MG63 (cell line): ENCODE measurements at places on chromosomes 7 and 10. TPM values are rescaled to one million over a fixed set of nuclear protein-coding genes. Genes with fewer than 3 reads are reported as not detected.

DNA sequence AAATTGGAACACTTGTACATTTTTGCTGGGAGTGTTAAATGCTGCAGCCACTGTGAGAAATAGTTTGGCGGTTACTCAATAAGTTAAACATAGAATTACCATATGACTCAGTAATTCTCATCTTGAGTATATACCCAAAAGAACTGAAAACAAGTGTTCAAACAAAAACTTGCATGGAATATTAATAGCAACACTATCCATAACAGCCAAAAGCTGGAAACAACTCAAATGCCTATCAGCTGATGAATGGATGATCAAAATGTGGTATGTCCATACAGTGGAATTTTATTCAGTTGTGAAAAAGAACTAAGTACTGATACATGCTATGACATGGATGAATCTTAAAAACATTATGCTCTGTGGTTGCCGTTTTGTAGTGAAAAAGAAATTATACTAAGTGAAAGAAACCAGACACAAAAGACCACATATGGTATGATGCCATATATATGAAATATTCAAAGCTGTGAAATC lies 63.0 kb upstream of the SP4 start:
- DNase-seq = no peak

- DNase-seq = no peak
Observed at GRCh38 chr10:86292462-86293395, 73.9 kb downstream of the GRID1 start.

DNA sequence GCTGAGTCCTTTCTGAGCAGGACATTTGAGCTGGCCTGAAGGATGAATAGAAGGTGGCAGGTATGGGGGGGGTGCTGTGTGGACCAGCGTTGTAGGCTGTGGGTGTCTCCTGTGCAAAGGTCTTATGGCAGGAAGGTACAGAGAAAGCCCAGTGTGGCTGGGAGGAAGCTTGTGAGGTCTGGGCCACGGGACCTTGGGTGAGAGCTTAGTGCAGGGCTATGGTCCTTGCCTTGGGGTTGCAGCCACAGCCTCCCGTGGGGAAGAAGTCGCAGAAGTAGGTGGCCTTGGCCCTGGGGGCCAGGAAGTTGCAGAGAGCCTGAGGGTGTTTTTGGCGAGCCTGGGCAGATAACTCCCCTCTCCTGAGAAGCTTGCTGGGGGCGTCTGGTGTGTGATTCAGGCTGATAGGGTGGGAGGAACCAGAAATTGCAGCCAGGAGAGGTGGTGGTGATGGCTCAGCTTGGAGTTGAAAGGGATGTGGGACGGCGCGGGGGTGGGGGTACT lies 172.0 kb upstream of the TNRC18 start:
- peak; percentile 79 for DNase-seq

DNA sequence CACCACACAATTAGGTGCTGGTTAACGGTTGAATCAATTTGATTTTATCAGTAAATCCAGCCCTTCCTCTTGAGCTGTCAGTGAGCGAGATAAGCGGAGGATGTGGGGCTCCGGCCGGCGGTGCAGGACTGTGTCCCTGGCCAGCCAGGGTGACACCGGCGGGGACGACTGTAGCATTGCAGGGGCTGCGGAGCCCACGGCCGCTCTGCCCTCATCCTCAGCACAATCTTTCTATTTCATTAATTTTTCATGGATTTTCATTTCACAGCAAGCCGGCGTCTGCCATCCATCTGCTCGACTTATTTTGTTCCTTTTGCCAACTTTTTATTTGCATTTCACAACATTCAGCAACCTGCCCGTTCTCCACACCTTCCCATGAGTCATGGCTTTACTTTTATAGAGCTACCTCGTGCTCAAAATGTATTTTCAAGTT lies 4.7 kb downstream of the ADARB2 start:
- DNase-seq = no peak

DNA sequence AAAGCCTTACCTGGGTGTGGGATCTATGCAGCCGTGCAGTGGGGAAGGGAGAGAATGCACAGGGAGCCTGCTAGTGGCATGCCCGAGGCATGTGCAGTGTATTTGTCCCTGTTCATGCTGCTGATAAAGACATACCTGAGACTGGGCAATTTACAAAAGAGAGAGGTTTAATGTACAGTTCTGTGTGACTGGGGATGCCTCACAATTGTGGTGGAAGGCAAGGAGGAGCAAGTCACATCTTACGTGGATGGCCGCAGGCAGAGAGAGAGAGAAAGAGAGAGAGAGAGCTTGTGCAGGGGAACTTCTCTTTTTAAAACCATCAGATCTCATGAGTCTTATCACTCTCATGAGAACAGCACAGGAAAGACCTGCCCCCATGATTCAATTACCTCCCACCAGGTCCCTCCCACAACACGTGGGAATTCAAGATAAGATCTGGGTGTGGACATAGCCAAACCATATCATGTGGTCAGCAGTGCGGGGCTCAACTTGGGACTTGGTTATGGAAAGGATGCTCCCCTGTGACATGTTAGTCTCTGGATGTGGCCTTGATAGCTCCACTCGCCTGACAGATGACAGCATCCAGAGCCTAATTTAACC lies 128.9 kb downstream of the DOCK1 start:
- no peak for DNase-seq

- DNase-seq = no peak
Observed at GRCh38 chr7:97013134-97013844, 7.9 kb downstream of the DLX6 start.

DNA sequence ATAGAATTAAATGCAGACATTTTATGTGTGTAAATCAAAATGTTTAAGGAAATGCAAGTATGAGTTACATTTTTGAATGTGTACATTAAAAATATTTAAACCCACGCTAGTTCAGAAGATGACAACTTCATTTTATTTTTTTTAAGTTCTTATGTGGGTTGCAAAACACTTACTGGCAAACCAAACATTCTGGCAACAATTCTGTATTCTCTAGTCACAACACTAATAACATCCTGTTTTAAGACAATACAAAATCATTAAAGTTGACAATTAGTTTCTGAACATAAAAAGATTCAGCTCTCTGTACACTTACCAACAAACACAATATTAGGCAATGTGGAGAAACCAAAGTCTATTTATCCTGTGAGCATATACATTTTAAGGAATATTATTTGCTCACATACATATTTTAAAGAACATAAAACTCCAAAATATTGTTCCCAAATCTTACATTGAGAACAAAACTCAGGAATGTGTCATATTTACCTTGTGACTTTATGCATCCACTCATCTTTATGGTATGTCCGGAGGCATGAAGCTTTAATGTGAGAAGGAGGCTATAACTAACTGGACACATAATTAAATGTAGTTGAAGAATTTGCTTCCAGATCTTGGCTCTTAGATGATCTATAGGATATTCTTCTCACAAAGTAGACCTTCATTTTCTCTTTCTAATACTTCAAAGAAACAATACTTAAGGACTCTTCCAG lies 134.7 kb downstream of the DGKB start:
- no peak for DNase-seq

GRCh38 chr7:56046721-56047445 lies 4.4 kb downstream of the PSPH start:
- DNase-seq = peak; percentile 56

DNA sequence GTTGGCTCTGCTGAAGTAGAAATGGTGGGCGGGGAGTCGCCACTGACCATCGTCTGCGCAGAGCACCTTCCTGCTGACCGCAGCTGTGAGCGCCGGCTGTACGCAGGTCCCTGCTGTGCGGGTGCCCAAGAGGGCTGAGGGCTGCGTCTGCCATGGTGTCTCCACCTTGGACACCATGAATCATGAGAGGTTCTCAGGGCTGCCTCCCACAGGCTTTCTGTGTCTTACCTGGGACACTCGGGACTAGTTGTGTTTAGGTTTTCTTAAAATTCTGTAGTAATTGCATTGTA lies 44.9 kb upstream of the PRKAR1B start:
- no peak for DNase-seq

DNA sequence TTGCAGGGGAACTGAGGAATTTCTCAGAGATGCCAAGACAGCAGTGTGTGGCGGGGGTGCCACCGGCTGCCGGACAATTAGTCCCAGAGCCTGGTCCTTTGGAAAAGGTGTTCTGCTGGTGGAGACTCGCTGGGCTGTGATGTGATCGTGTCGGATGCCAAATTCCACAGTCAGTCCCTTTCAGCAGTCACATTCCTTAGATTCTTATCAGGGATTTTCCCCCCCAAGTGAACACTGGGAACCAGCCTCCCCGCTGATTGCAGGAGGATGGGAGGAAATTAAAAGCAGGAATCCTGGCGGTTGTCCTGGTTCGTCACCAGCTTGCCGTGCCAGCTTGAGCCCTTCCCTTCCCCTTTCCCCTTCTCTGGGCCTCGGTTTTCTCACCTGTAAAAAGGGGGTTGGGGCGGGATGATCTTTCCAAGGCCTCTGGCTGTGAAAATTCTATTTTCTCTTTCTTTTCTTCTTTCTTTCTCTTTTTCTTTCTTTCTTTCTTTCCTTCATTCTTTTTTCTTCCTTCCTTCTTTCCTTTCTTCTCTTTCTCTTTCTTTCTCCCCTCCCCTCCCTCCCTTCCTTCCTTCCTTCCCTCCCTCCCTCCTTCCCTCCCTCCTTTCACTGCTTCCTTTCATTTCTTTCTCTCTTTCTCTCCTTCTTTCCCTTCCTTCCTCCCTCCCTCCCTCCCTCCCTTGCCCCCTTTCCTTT lies 39.6 kb downstream of the COL26A1 start:
- peak; percentile 60 for DNase-seq

- DNase-seq = peak; percentile 31
Observed at GRCh38 chr7:2037808-2038522, 194.8 kb downstream of the MAD1L1 start.

- no peak for DNase-seq
Observed at GRCh38 chr7:30281263-30281662, 3.1 kb upstream of the ZNRF2 start.

DNA sequence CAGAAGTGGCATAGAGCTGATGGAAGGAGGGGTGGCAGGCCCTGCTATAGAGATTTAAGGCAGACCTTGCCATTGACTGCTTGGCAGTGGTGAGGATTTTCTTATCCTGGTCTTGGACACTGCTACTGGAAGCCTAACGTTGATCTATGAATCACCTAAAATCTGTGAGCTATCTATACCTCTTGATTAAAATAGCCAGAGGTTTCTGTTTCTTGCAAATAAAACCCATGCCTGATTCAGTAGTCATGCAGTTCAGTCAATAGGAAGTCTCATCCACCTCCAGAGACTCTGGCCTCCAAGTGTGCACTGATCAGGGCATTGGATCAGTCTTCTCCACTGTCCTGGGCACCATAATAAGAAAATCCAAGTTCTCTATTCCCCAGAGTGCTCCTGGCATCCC lies 286.5 kb downstream of the PTEN start:
- DNase-seq = peak; percentile 52

- DNase-seq = no peak
Observed at GRCh38 chr10:24502006-24502405, 221.7 kb downstream of the ARHGAP21 start.

GRCh38 chr10:113422371-113422770 lies 130.5 kb upstream of the HABP2 start:
- no peak for DNase-seq

GRCh38 chr7:96953676-96954513 lies 51.5 kb upstream of the DLX6 start:
- DNase-seq = no peak

DNA sequence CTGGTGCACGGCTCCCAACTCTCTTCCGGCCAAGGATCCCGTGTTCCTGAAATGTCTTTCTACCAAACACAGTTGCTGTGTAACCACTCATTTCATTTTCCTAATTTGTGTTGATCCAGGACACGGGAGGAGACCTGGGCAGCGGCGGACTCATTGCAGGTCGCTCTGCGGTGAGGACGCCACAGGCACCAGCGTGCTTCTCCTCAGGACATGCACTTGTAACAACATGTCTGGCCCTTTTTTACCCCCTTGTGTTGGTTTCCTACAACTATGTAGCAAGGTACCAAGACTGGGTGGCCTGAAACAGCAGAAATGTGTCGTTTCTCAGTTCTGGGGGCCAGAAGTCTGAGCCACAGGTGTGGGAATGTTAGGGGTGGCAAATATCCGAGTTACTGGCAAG lies 18.2 kb downstream of the CALML5 start:
- DNase-seq = no peak

GRCh38 chr10:24451325-24451820 lies 242.4 kb downstream of the KIAA1217 start:
- DNase-seq = peak; percentile 45

DNA sequence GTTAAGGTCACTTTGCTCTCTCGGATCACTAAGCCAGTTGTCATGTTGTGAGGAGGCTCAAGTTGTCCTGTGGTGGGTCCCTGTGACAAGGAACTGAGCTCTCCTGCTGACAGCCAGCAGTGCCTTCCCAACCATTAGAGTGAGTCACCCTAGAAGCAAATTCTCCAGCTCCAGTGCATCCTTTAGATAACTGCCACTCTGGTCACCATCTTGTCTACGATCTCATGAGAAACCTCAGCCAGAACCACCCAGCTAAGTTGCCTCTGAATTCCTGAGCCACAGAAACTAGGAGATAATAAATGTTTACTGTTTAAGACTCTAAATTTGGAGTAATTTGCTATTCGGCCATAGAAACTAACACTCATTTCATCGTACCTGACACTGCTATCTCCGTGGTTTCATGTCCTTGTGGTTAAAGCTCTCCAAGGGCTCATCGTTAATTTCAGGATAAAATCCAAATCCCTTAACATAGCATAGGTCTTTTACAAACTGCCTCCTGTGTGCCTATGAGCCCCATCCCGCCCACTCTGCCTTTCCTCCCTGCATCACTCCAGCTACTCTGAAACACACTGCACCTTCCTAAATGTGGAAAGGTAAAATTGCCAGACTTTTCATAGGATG lies 56.5 kb upstream of the WIPF3 start:
- no peak for DNase-seq

INA gene
- not detected in 2 replicates for total RNA-seq

H2BK1 gene
- not detected in 2 replicates for total RNA-seq

MYL10 gene
- total RNA-seq = not detected in 2 replicates

ITIH5 gene
- 0.44 TPM in 1 of 2 replicates, not detected in the other for total RNA-seq

ZRANB1 gene
- 20.9 and 24.4 TPM in 2 replicates for total RNA-seq

EXOC4 gene
- total RNA-seq = 6.4 and 24.1 TPM in 2 replicates

ZNF273 gene
- 1.2 TPM in 2 replicates for total RNA-seq

HMX3 gene
- 5.0 and 8.6 TPM in 2 replicates for total RNA-seq
